ENCODE measurements at places on chromosomes 16 and 17. TPM values are rescaled to one million over a fixed set of nuclear protein-coding genes. Genes with fewer than 3 reads are reported as not detected.

The TMEM220 gene
- 2.1 TPM for total RNA-seq

The TMEM235 gene
- not detected for total RNA-seq

The CD300LB gene
- not detected for total RNA-seq

The FBXO39 gene
- total RNA-seq = 0.19 TPM

The C17orf67 gene
- total RNA-seq = 4.0 TPM

The PRSS33 gene
- total RNA-seq = not detected

The SCARF1 gene
- total RNA-seq = 0.98 TPM

The TAC4 gene
- not detected for total RNA-seq

The RCVRN gene
- total RNA-seq = not detected

The KRTAP17-1 gene
- total RNA-seq = not detected

The CLEC3A gene
- not detected for total RNA-seq

The TEPSIN gene
- total RNA-seq = 20.3 TPM

The FOXO3B gene
- total RNA-seq = 4.6 TPM
